ENCODE measurements at places on chromosomes 4 and X.

DNA sequence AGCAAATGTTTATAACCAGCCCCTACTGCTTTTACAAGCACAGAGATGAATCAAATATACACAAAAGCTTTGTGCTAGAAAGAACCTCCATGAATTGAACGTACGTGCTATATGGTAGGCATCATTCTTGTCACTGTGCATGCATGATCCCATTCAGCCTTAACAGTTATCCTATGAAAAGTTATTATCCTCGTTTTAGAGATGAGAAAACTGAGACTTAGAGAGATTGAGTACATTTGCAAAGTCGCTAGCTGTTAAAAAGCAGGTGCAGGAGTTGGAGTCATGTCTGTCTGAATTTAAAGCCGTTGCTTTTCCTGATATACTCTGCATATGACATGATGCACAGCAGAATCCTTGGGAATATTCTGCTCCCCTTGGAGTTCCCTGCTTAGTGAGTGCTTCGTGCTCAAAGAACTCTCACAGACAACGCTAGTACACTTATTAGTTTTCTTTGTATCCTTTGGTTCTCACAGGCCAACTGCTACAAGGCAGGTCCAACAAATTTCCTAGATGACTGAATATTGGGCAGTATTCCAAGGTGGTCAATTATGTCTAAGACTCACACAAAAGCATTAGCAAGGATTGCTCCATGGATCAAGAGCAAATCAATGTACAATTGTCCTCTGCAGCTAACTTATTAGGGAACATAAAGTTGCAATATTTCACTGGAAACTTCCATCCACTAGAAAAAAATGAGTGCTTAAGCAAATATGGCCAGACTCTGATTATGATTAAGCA lies 42.8 kb upstream of the TRIM2 start:
- DNase-seq, result no peak

DNA sequence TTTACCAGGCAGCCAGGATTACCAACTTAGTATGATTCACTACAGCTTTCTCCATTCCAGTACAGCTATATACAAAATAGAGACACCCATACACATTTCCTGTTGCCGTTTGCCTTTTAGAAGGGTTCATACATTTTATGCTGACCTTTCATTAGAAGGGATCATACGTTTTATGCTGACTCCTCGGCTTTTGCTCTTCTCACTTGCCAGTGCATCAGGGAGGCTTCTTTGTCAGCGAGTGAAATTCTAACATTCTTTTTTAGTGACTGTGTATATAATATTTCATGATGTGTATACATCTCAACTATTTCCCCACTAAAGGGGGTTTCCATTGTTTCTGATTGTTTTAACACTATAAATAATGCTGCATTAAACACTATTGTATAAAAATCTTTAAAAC lies 552.6 kb downstream of the TRIML1 start:
- no peak for DNase-seq

DNA sequence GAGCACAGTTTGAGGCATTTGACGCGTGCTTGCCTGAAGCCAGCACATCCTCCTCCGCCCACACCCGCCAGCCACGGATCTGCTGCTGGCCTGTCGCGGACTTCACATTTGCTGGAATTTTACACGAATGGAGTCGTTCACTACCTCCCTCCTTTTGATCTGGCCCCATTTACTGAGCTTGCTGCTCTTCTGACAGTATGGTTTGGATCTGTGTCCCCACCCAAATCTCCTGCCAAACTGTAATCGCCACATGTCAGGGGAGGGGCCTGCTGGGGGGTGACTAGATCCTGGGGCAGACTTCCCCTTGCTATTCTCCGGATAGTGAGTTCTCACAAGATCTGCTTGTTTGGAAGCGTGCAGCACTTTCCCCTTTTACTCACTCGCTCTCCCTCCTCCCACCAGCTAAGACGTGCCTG lies 19.9 kb upstream of the CPLX1 start:
- DNase-seq, result no peak

DNA sequence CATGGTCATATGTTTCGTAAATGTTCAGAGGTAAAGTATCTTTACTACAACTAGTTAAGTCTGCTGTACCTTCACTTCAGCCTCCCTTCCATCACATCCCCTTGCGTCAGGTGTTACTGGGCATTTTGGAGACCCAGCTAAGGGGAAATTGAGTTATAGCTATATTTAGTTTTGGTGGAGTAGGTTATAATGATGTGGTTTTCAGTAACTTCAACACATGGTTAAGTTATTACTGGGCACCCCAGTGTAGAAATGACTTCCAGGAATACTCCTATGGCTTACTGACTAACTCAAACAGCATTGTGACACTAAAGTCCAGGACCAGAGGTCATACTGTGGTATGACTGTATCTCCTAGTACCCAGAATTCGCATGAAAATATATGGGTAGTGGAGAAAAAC lies 23.4 kb upstream of the ACSL1 start:
- no peak for DNase-seq

- DNase-seq, result no peak
These were observed 48.5 kb upstream of the MYOZ2 start for GRCh38 chr4:119087121-119087520.

- DNase-seq, result no peak
These were observed 41.6 kb downstream of the EVC2 start for GRCh38 chr4:5666741-5667140.

GRCh38 chrX:136210243-136210642 lies 41.0 kb downstream of the MAP7D3 start:
- DNase-seq, result no peak

DNA sequence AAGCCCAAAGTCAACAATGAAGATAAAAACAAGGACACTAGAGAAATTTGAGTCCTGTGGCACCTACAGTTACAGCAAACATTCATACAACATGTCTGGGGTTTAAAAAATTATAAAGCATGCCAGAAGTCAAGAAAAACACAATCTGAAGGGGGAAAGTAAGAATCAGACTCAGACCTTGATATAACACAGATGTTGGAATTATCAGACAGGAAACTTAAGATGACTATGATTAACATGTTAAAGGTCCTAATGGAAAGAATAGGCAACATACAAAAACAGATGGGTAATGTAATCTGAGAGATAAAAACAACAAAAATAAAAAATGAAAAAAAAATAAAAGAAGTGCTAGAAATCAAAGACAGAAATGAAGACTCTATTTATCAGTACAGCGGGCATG lies 446.5 kb downstream of the SPRY1 start:
- no peak for DNase-seq

- DNase-seq, result no peak
These were observed 21.6 kb downstream of the SYNPO2 start for GRCh38 chr4:118910221-118910620.

DNA sequence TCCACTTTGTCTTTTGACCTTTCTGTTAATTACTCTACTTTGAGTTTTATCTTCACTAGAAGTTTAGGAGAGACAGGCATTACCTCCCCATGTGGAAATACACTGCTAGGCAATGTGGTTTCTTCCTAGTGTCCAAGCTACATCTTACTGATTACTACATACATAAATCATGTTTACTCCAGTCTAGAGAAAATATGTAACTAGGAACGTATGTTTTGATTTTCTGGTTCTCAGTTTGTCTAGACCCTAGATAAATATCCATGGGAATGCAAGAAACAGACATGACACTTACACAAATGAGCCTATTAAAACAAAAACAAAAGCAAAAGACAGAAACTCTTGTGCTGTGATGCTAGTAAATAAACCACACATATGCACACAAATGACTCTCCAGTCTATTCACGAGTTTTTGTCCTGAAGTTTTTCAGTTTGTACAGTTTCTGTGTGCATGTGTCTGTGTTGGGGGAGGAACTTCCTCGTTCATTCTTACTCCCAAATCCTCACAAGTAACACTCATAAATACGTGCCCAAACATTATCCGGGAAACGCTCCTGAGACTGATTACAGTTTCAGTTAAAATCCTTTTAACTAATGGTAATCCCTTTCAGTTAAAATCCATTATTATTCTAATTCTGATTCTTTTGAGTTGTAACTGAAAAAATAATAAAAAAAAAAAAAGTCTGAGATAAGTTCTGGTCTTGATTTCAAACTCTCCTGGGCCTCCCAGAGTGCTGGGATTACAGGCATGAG lies 283.5 kb upstream of the FTHL17 start:
- no peak for DNase-seq

DNA sequence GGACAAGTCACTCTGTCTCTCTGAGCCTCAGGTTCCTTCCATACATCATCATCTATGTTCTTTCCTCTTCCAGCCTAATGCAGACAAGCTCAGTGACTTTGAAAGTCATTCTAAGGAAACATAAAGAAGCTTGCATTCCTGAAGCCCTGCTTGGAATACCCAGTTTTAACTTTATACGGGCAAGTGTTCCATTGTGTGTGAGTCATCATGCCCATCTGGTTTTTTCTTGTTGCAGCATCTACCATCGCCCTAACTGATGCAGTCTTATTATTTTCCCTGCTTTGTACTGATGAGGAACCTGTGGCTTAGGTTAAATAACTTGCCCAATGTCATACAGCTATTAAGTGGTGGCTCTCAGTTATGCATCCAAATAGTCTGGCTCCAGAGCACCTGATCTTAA lies 177.9 kb upstream of the RAI2 start:
- no peak for DNase-seq

GRCh38 chr4:168451744-168452390 lies 28.4 kb downstream of the DDX60L start:
- peak; percentile 17 for DNase-seq

GRCh38 chr4:155119006-155119405 lies 89.4 kb upstream of the NPY2R start:
- no peak for DNase-seq

- DNase-seq, result no peak
These were observed 70.8 kb upstream of the PGRMC2 start for GRCh38 chr4:128358231-128358912.

- no peak for DNase-seq
These were observed 63.1 kb upstream of the SPP1 start for GRCh38 chr4:87912164-87913004.

DNA sequence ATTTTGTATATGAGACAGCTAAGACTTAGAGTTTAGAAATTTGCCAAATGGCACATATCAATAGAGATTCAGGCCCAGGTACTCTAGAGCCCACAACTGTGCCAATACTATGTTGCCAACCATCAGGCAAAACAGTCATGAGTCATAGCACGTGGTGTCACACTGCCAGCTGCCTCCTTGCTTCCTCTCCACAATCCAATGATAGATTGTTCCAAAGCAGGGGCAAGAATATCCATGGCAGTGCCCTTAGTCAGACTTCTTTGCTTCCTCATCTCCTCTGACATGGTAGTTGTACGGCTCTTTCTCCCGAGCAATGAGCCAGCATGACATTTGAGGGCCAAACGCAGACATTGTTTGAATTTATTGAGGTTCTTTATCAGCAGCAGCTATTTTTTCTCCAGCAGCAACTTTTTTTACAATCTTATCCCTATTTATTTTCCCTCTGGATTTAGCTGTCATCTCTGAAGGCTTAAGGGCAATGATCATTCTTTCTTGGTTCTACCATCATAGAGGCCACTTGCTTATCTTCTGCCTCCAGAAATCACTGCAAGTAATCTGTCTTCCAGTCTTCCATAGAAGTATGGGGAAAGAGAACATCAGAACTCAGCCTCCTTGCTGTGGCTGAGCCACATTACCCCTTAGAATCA lies 169.7 kb downstream of the COL4A6 start:
- DNase-seq, result no peak

DNA sequence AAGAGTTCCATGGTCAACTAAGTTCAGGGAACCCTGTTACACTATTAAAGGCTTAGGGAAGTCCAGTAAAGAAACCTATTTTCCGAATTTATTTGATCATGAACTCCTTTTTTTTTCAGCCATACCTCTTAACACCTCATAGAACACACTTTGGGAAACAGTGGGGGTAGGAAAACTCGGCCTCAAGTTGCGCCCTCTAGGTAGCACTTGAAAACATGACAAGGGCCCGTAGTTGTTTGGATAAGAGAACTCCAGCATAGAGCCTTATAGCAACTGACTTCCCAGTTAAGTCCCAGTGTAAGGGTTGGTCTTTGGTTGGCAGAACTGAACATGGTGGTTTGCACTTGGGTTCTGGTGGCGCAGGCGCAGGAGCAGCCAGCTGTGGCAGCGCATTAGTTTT lies 14.4 kb downstream of the OGT start:
- DNase-seq, result no peak

GRCh38 chr4:71293705-71294104 lies 45.1 kb upstream of the SLC4A4 start:
- DNase-seq, result no peak

- DNase-seq, result no peak
These were observed 980.6 kb upstream of the LCORL start for GRCh38 chr4:19002170-19002569.

DNA sequence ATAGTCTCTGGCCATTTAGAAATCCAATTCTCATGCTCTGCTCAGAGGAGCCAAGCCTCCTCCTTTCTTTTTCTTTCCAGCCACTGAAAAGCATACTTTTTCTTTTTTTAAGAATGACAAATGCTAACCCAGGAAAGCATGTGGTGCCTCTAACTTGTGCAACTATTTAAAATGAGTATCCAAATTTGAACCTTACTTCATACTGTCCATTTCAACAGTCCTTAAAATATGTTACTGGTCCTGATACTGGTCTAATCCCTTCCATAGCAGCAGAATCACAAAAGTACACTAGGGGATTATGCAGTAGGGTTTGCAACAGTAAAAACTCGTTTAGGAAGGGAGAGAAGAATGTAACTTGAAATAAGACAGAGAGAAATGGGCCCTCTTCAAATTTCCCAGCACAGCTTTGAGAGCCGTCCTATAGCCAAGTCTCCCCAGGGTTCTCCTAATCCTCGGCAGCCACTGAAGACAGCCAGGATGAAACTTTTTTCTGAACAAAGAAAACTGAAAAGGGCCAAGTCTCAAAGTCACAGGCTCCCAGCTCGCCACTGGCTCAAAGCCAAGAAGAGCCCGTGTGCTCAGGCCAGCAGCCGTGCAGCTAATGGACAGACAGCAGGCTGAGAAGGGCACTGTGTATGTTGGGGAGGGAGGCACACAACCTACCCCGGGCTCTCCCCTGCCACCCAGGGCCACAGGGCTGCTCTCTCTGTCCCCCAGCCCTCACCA lies 39.5 kb downstream of the GPC4 start:
- DNase-seq, result no peak

DNA sequence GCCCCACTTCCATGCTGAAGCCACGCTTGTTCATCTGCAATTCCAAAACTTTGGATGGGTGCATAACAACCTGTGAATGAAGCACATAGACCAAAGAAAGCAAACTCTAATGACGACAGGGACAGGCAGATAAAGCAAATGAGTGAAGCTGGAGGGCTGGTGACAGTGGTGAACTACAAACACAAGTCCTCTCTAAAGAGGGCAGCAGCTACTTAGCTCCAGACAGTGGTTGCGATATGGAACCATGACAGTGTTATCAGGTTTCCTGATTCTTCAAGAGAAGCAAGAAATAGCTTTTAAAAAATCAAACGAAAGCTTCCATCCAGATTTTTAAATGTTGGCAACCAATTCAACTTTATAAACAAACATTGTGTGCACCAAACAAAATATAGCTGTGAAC lies 23.8 kb downstream of the NOX1 start:
- no peak for DNase-seq

DNA sequence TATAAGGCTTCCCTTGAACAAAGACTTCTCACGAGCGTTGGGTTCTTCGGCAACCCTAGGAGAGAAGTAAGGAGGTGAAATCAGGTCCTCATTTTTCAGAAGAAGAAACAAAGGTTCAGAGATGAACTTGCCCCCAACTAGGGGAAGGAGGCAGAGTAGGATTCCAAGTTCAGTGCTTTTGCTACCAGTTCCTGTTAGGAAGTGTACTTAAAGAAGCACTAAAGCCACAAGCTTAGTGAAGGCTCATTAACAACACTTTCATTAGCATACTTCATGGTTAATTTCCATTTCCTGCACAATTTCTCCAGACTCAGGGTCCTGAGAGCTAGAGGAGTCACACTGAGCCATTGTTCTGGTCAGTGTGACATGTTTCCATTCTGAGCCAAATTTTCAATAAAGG lies 52.1 kb downstream of the VSIG4 start:
- DNase-seq, result no peak

Measured in CD4-positive, CD25-positive, alpha-beta regulatory T cell (primary cell).